ENCODE measurements at places on chromosomes 7 and 10.

DNA sequence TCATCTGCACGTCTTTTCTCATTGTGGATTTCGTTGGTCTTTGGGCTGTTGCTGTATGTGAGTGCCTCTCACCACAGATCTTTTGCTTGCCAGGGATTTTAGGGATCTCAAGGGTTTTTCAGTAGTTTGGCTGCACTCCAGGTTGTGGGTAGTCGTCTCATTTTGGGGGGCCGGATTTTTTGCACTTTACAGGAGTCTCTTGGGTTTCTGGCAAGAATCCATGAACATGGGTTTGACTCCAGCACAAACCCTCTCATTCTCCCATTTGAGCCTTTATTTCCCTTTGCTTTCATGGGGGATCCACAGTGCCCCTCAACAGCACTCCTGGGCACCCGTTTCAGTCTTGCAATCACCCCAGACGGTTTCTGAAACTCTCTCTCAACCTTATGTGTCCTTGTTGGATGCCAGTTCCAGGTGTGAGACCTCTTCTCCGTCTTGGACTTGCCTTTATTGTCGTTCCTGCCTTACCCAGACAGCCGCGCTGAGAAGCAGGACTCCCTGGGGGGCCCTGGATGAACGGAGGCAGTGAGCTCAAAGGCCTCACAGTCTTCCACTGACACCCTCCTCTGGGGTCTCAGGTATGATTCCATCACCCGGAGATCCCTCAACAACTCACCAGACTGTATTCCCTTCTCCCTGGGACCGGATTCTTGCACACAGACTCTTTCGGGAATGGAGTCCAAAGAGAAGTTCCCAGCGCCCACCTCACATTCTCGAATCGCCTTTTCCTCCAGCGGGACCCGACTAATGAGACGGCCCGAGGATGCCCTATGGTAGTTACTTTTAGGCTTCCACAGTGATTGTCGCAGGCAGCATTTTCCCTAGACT is 18.8 kb upstream of the ZNF273 start:
- no peak for DNase-seq

DNA sequence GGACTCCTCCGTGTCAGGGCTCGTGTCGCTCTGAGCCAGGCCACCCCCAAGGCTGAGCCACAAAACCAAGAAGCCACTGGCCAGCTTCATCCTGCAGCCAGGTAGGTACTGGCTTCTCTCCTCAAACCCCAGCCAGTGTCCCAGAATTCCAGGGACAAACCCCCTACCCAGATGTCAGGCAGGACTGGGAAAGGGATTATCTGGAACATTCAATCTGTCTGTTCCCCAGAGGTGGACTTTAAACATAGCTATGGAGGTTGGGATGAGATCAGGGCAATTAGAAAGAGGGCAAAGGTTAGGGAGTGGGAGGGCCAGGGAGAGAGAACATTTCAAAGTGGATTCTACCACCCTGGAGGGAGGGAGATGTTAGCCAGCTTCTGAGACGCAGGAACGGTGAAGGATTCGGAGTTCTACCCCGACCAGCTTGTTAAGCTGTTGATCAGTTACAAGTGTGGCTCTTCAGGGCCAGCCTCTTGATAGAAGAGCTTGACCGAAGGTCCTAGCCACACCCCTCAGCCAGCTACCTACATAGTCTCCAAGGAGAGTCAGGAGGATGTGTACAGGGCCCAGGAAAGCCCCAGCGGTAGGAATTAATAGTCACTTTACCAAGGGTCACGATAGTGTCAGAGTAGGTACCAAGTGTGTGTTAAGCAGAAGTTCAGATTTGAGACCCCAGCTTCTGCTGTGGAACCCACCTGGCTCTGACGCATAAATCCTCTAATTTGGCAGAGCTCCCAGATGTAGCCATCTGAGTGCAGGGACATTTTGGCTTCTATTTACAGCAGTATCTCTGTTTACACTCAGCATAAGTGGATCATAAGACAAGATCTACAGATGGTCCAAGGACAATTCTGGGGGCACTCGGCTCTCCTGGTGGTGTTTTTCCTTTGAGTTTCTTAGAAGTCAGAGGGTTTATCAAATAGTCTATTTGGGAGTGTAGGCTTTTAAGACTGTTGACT is at the start of gene PLA2G12B:
Gene PLA2G12B (minus strand): TSS at position 211 of the 959 bp plus-strand sequence. CDS start 121 bp downstream, at position 90.
- no peak for DNase-seq

GRCh38 chr7:79176859-79177477 is 276.5 kb downstream of the MAGI2 start:
- DNase-seq = peak; percentile 63

- no peak for DNase-seq
Observed at GRCh38 chr7:101089876-101090275, 4.6 kb downstream of the TRIM56 start.

GRCh38 chr10:77640167-77640566 is 2.6 kb upstream of the KCNMA1 start:
- no peak for DNase-seq

DNA sequence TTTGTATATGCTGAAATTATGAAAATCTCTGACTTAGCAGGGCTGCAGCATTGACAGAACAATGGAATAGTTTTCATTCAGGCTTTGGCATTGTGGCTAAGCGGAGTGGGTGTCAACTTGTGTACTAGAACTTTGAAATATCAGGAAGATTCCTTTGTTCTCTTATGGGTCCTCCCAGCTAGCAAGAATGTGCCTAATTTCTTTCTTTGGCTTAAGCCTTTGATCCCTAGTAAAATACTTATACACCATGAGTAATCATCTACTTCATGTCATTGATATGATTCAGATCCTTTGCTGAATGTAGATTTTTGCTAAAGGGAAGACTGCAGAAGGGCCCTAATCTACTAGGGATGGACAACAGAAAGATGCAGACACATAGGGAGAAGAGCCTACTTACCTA is 6.2 kb downstream of the AVL9 start:
- no peak for DNase-seq

Measured in common myeloid progenitor, CD34-positive (primary cell).